Heart right ventricle (tissue), 16 donors: ENCODE measurements at places on chromosomes 2 and 18. TPM values are rescaled to one million over a fixed set of nuclear protein-coding genes. Genes with fewer than 3 reads are reported as not detected.
A peak's percentile ranks its signal among the peaks of the same experiment; 100 is the strongest.

GRCh38 chr18:47737956-47738355 lies 192.5 kb downstream of the SMAD2 start:
- H3K4me1 ChIP-seq, result no peaks in the 10 kb centered on the region
- H3K36me3 ChIP-seq, result no peaks in the 10 kb centered on the region

DNA sequence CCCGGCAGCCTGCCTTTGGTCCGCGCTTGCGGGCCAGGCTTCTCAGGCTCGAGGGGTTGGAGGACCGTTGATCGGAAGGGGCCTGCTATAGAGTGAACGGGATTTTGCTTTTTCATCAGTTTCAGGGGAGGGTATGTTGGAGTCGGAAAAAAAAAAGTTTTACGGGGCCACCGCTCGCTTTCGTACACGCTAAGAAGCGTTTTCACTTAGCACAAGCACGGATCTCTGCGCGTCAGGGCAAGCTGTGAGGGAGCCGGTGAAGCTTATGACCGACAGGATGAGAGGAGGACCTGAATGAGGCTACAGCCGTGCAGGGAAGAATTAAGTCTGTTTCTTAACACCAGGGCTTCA lies 443 bp downstream of the CPSF3 start:
- no peaks in the 10 kb centered on the region for H3K27me3 ChIP-seq
- H3K36me3 ChIP-seq, result no peaks in the 10 kb centered on the region
- peak overlapping the region; percentile 80 for H3K4me3 ChIP-seq
- H3K27ac ChIP-seq, result peak overlapping the region; percentile 97
- H3K4me1 ChIP-seq, result peaks cover 51% of the 10 kb centered on the region

The ALK gene
- not detected for total RNA-seq

DNA sequence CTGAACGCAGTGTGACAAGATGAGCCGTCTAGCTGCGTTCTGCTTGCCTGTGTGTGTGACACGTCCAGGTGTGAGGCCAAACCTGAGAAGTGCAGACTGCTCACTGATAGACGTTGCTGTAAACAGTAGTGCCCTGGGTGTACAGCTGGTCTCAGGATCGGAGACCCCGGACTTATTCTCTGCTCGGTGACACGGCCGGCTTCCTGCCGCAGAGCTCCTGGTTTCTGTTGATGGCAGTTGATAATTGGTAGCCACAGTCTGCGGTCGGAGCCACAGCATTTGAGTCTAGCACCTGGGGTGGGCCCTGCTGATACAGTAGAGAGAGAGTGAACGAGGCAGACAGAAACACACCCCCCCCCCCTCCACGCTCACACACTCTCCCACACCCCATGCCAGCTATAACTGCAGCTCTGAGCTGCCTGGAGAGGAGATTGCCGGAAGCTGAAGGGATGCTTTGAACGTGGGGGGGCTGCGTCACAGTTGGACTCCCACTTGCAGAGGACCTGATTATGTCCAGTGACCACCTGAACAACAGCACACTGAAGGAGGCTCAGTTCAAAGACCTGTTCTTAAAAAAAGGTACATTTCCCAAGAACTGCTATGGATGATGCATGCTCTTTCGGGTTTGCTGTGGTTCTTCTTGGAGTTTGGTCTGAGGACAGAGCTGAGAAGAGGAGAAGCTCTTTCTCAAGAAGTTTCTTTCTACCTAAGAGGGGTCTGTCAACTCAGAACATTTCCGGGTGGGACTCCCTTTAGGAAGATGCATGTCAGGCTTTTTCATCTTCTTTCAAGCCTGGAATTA lies 114.0 kb downstream of the FAM210A start:
- H3K4me3 ChIP-seq, result peak overlapping the region; percentile 47
- no peak for DNase-seq
- H3K27ac ChIP-seq, result peak overlapping the region; percentile 75
- H3K4me1 ChIP-seq, result peaks cover 47% of the 10 kb centered on the region
- H3K36me3 ChIP-seq, result no peaks in the 10 kb centered on the region

GRCh38 chr18:27413495-27414401 lies 228.6 kb upstream of the CHST9 start:
- DNase-seq, result no peak
- no peaks in the 10 kb centered on the region for H3K36me3 ChIP-seq
- H3K4me1 ChIP-seq, result no peaks in the 10 kb centered on the region

The CMPK2 gene
- 3.9 TPM for total RNA-seq

The ADGRF3 gene
- not detected for total RNA-seq

- H3K27me3 ChIP-seq, result no peaks in the 10 kb centered on the region
- H3K36me3 ChIP-seq, result no peaks in the 10 kb centered on the region
- no peak overlapping the region for H3K27ac ChIP-seq
- no peaks in the 10 kb centered on the region for H3K4me1 ChIP-seq
- no peak for DNase-seq
These were observed 527.4 kb upstream of the REG3G start for GRCh38 chr2:78498125-78498524.

GRCh38 chr2:238415036-238415764 lies 11.5 kb upstream of the ASB1 start:
- H3K36me3 ChIP-seq, result no peaks in the 10 kb centered on the region
- H3K27me3 ChIP-seq, result no peaks in the 10 kb centered on the region
- H3K4me3 ChIP-seq, result no peak overlapping the region
- H3K4me1 ChIP-seq, result peaks cover 4% of the 10 kb centered on the region
- no peak for DNase-seq

GRCh38 chr2:144210076-144210475 lies 309.8 kb downstream of the ZEB2 start:
- H3K27ac ChIP-seq, result no peak overlapping the region
- no peaks in the 10 kb centered on the region for H3K4me1 ChIP-seq
- no peak for DNase-seq
- H3K36me3 ChIP-seq, result no peaks in the 10 kb centered on the region
- no peak overlapping the region for H3K4me3 ChIP-seq
- H3K27me3 ChIP-seq, result no peaks in the 10 kb centered on the region

GRCh38 chr18:25181581-25181980 lies 170.4 kb downstream of the ZNF521 start:
- H3K4me3 ChIP-seq, result no peak overlapping the region
- H3K27ac ChIP-seq, result no peak overlapping the region
- no peaks in the 10 kb centered on the region for H3K27me3 ChIP-seq
- DNase-seq, result no peak
- no peaks in the 10 kb centered on the region for H3K36me3 ChIP-seq

GRCh38 chr2:19911808-19912509 lies 10.2 kb upstream of the TTC32 start:
- DNase-seq, result no peak
- no peak overlapping the region for H3K4me3 ChIP-seq
- H3K4me1 ChIP-seq, result no peaks in the 10 kb centered on the region
- H3K27me3 ChIP-seq, result no peaks in the 10 kb centered on the region

DNA sequence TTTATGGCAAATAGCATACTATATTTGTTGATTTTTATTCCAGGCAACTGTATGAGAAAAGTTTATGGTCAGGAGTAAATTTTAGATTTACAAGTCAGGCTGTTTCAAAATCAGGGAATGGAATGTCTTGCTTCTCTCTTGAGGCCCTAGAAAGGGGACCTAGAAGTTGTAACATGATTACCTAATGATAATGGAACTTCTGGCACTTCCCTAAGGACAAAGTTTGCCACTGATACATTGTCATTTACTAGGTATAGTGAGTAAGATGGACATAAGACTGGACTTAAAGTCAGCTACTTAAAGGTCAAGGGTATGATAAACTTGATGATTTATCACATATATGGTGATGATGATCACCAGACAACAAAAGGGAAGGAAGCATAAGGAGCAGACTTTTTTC lies 103.3 kb upstream of the VRK2 start:
- H3K27me3 ChIP-seq, result no peaks in the 10 kb centered on the region
- H3K4me1 ChIP-seq, result no peaks in the 10 kb centered on the region
- H3K27ac ChIP-seq, result no peak overlapping the region
- no peaks in the 10 kb centered on the region for H3K36me3 ChIP-seq
- no peak overlapping the region for H3K4me3 ChIP-seq

- H3K36me3 ChIP-seq, result no peaks in the 10 kb centered on the region
- H3K27ac ChIP-seq, result peak overlapping the region; percentile 96
- peak; percentile 52 for DNase-seq
- H3K27me3 ChIP-seq, result no peaks in the 10 kb centered on the region
- peak overlapping the region; percentile 83 for H3K4me3 ChIP-seq
- H3K4me1 ChIP-seq, result peaks cover 47% of the 10 kb centered on the region
These were observed 807 bp downstream of the PELI1 start for GRCh38 chr2:64143169-64144056.

The GPBAR1 gene
- 2.9 TPM for total RNA-seq

The TUBA3E gene
- 109 TPM for total RNA-seq

- H3K36me3 ChIP-seq, result no peaks in the 10 kb centered on the region
- peaks cover 10% of the 10 kb centered on the region for H3K4me1 ChIP-seq
- no peak for DNase-seq
- H3K4me3 ChIP-seq, result peak within 1 kb of the TSS; percentile 49
- H3K27ac ChIP-seq, result peak within 1 kb of the TSS; percentile 49
These were observed at the start of gene AOX1 for GRCh38 chr2:200585730-200586643. Gene AOX1 (plus strand): TSS chr2:200586014. CDS start chr2:200586109, 95 bp downstream.

DNA sequence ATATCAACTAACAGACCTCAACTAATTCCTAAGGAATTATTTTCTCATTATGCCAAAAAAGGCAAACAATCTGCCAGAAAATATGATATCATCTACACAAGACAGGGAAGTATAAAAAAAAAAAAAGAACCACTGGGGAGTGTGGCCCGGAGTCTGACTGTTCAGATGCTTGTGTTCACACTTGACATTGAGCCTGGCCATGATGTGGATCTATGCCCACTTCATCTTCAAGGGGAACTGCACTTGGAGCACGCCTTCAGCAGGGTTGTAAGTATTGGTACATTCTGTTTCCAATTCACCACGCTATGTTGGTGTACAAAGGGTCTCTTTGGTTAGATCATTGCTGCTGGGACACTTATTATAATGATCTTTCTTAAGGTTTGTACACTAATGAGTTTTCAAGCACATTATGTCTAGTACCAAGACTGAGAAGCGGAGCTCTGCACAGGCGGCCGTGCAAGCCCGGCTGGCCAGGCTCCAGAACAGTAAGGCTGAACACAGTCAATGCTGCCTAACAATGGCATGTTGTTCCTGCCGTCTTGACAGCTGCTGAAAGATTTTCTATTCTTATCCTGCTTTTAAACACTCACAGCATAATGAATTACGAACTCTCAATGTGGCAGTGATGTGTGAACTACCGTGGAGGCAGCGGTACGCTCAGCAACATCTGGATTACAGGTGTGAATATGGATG lies 788.4 kb upstream of the SOX11 start:
- no peak for DNase-seq
- no peak overlapping the region for H3K27ac ChIP-seq
- H3K27me3 ChIP-seq, result no peaks in the 10 kb centered on the region
- H3K4me3 ChIP-seq, result no peak overlapping the region
- no peaks in the 10 kb centered on the region for H3K36me3 ChIP-seq

GRCh38 chr18:77223221-77223639 lies 26.4 kb upstream of the GALR1 start:
- H3K4me3 ChIP-seq, result no peak overlapping the region
- no peaks in the 10 kb centered on the region for H3K36me3 ChIP-seq
- no peak for DNase-seq

GRCh38 chr18:3852321-3852720 lies 402.3 kb downstream of the TGIF1 start:
- H3K36me3 ChIP-seq, result no peaks in the 10 kb centered on the region
- no peaks in the 10 kb centered on the region for H3K27me3 ChIP-seq
- no peak overlapping the region for H3K27ac ChIP-seq
- H3K4me1 ChIP-seq, result no peaks in the 10 kb centered on the region

The CRYGD gene
- total RNA-seq, result not detected

The MC5R gene
- not detected for total RNA-seq

The ZNF396 gene
- 1.4 TPM for total RNA-seq

- no peak overlapping the region for H3K27ac ChIP-seq
- H3K4me3 ChIP-seq, result no peak overlapping the region
- no peak for DNase-seq
- H3K27me3 ChIP-seq, result peaks cover 12% of the 10 kb centered on the region
These were observed 16.1 kb downstream of the SNORC start for GRCh38 chr2:232886176-232886575.

DNA sequence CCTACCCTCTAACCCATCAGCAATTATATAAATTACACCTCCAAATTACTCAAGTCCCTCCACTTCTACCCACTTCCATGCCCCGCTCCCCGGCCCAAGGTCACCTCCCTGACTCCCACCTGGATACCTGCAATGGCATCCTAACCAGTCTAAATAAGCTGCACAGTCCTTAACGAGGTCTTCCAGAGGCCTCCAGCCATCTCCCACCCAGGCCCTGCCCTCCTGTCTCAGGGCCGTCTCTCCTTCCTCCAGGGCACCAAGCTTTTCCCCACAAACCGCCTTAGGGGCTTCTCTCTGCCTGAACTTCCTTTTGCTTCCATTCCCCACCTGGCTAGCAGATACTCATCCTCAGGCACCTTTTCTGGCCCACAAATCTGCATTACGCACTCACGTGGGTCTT lies 4.8 kb downstream of the L3MBTL4 start:
- H3K27ac ChIP-seq, result no peak overlapping the region
- no peak for DNase-seq
- H3K4me3 ChIP-seq, result no peak overlapping the region
- H3K27me3 ChIP-seq, result peaks cover 12% of the 10 kb centered on the region
- peaks cover 24% of the 10 kb centered on the region for H3K4me1 ChIP-seq

- H3K4me1 ChIP-seq, result no peaks in the 10 kb centered on the region
- no peak overlapping the region for H3K27ac ChIP-seq
- no peak for DNase-seq
- H3K36me3 ChIP-seq, result no peaks in the 10 kb centered on the region
These were observed 128.5 kb upstream of the SP5 start for GRCh38 chr2:170586571-170587095.

The CHMP1B gene
- 34.6 TPM for total RNA-seq

DNA sequence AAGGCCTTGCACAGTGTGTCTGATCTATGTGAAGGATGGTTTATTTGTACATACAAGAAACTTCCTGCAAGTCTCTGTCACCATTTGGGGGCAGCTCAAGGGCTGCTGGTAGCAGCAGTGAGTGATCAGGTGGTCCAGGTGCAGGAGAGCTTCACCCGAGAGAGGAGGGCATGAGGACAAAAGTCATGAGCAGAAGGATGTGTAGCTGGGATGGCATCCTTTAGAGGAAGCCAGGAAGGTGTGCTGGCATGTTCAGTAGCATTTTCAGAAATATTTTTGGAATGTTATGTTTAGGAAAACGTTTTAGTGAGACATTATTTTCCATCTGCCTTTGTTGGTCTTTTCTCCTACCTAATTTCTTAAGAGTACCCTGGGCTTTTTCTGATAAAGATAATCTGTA lies 31.9 kb downstream of the VWA3B start:
- H3K4me3 ChIP-seq, result no peak overlapping the region
- no peaks in the 10 kb centered on the region for H3K36me3 ChIP-seq
- no peak for DNase-seq
- H3K27ac ChIP-seq, result no peak overlapping the region

GRCh38 chr18:79555885-79556284 lies 123.7 kb upstream of the CTDP1 start:
- no peak for DNase-seq
- H3K27me3 ChIP-seq, result no peaks in the 10 kb centered on the region
- H3K4me1 ChIP-seq, result no peaks in the 10 kb centered on the region
- H3K4me3 ChIP-seq, result no peak overlapping the region
- no peak overlapping the region for H3K27ac ChIP-seq

DNA sequence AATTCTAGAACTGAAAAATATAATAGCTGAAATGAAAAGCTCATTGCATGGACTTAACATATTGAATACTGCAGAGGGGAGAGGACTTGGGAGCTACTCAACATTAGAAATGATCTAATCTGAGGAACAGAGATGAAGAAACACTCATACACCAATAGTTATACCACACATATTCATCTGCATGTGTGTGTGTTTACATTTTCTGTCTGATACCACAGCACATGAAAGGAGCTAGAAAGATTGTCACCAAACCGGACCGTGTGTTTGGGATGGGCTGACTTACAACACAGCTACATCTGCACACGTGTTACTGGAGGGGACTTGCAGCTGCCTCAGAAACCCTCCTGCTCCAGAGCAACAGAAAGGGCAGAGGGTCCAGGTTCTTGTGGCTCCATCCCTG lies 47.8 kb downstream of the PXDN start:
- no peak for DNase-seq
- H3K27ac ChIP-seq, result no peak overlapping the region
- H3K27me3 ChIP-seq, result no peaks in the 10 kb centered on the region
- H3K4me1 ChIP-seq, result peaks cover 28% of the 10 kb centered on the region
- H3K4me3 ChIP-seq, result no peak overlapping the region
